ENCODE measurements at places on chromosomes 4 and X. TPM values are rescaled to one million over a fixed set of nuclear protein-coding genes. Genes with fewer than 3 reads are reported as not detected.

DNA sequence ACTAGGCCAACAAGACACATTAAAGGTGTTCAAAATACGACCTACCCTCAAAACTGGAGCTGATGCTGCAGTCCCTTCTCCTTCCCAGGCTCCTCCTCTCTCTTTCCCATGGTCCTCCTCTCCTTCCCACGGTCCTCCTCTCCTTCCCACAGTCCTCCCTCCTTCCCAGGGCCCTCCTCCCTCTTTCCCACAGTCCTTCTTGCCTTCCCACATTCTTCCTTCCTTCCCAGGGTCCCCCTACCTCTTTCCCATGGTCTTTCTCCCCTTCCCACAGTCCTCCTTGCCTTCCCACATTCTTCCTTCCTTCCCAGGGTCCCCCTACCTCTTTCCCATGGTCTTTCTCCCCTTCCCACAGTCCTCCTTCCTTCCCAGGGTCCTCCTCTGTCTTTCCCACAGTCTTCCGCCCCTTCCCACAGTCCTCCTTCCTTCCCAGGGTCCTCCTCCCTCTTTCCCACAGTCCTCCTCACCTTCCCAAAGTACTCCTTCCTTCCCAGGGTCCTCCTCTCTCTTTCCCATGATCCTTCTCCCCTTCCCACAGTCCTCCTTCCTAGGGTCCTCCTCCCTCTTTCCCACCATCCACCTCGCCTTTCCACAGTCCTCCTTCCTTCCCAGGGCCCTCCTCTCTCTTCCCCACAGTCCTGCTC lies 54.2 kb downstream of the SH3KBP1 start:
- no peak for DNase-seq

GRCh38 chr4:165539801-165540200 lies 161.0 kb downstream of the CPE start:
- DNase-seq: no peak

DNA sequence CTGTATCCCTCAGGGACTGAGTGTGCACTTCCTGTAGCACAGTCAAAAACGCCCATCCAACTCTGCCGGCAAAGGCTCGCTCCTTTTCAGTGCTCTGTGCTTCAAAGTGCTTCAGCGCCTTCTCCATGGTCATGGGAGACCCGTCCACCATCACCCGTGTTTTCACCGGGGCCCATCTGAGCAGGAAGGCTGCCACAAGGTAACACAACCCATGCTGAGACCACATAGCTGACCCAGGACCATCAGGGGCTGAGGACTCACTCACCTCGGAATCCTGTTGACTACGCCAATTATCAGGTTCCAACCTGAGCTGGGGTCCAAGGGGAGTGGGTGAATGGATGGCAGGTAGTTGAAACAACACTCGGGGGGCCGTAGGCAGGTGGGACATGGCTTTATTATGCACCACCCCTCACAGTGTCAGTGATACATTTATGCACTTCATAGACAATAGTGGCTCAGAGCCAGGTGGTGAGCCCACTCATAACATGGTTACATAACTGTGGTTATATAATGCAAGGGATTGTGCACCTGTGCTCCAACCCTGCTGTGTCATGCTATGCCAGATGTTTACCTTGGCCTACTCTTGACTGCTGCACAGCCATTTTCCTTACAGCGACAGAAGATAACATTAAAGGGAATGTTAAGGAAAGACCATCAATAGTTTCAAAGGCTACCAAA lies 227.8 kb downstream of the ADGRL3 start:
- DNase-seq: no peak

DNA sequence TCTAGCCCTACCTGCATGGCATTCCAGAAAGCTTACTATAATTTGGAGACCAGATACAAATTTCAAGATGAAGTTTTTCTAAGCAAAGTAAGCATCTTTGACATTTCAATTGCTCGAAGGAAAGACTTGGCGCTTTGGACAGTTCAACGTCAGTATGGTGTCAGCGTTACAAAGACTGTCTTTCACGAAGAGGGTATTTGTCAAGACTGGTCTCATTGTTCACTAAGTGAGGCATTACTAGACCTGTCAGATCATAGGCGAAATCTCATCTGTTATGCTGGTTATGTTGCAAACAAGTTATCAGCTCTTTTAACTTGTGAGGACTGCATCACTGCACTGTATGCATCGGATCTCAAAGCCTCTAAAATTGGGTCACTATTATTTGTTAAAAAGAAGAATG lies 17.6 kb downstream of the THAP9 start:
- DNase-seq: no peak

DNA sequence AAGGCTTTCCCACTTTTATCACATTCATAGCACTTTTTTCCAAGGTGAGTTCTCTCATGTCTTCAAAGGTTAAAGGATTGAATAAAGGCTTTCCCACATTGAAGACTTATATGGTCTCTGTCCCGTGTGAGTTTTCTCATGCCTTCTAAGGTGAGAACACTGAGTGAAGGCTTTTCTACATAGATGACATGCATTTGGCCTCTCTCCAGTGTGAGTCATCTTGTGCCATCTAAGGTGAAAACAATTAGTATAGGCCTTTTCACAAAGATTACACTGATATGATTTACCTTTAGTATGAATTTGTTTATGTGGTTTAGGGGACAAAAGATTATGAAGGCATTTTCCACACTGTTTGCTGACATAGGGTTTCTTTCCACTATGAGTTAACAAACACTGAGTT lies 21.2 kb downstream of the USP17L30 start:
- no peak for DNase-seq

- DNase-seq: no peak
These were observed 77.4 kb upstream of the GPR50 start for GRCh38 chrX:151099001-151099400.

DNA sequence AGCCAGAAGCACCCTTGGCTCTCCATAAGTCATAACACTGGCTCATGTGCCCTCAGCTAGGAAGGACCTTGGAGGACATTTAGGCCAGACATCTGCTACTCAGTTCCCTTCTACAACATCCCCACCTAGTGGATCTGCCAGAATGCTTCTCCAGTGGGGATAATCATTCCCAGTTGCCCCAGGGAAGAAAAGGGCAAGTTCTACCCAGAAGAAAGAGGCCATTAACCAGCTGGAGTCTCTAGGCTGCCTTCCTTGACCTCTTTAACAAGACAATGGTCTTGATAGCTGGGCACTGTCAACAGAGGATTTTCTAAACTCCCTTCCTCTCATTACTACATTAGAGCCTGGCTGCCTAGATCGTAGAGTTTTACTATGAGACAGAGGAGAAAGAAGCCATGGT lies 42.0 kb downstream of the LGI2 start:
- peak; percentile 24 for DNase-seq

The ART3 gene
- 2.2 TPM for total RNA-seq

Data from mucosa of descending colon (tissue), 3 donors.